ENCODE measurements at places on chromosomes 4 and X.

DNA sequence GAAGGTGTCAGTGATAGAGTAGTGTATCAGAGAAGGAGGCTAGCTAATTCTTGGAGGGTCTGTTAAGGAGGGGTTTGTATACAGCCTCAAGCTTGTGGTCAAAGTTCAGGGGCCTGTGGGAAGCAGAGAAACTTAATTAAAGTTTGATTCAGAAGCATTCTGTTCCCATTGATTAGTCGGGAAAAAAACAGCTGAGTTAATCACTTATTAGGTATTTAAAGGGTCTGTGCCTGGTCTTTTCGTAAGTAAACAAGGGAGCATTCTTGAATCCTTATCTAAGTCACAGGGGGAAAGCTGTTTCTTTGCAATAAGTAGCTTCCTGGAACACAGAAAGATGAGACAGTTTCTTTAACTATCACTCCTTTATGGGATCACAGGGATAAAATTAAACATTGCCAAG lies 492.1 kb downstream of the PCDH10 start:
- no peak for DNase-seq

GRCh38 chrX:88560673-88561330 lies 186.2 kb upstream of the CPXCR1 start:
- no peak for DNase-seq

DNA sequence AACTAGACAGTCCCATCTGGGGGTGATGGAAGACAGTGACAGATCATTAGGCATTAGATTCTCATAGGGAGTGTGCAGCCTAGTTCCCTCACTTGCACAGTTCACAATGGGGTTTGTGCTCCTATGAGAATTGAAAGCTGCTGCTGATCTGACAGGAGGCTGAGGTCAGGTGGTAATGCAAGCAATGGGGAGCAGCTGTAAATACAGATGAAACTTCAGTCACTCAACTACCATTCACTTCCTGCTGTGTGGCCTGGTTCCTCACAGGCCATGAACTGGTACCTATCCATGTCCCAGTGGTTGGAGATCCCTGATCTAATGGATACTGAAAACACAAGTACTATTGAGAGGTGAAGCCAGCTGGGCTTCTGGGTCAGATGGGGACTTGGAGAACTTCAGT lies 72.5 kb downstream of the AGTR2 start:
- DNase-seq, result no peak

DNA sequence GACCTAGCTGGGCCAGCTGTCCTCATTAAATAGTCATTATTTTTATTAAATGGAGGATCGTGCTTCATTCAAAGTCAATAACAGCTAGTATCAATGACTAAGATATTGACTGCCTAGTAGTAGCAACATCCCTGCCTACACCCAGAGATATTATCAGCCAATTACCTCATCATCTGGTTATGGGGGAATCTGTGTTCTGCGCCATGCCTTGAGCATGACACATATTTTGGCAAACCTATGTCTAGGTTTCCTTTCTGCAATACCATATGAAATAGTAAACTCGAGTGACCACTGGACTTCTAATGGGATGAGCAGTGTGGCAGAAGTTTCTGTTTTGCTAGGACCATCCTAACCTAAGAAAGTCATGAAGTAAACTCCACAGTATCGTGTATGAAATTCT lies 50.0 kb upstream of the AADAT start:
- no peak for DNase-seq

GRCh38 chr4:95017305-95018064 lies 259.7 kb downstream of the BMPR1B start:
- DNase-seq, result no peak

- DNase-seq, result no peak
These were observed 196.8 kb upstream of the RPS6KA3 start for GRCh38 chrX:20463296-20464075.

GRCh38 chrX:112051576-112051975 lies 31.0 kb downstream of the TRPC5 start:
- DNase-seq, result no peak

- no peak for DNase-seq
These were observed 4.5 kb downstream of the DDX60L start for GRCh38 chr4:168475745-168476144.

DNA sequence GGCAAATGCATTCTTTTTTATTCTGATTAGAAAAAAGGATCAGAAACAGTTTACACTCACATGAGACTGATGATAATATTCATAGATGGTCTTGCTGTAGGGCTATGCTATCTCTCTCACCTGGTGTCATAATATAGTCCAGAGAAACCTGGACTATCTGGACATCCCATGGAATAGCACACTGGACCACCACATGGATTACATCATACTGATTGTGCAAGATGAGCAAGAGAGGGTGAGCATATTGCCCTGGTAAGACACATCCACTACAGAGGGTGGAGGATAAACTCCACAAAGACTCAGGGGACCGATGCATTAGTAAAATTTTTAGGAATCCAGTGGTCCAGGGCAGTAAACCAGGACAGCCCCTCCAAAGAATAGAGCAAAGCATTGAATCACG lies 8.2 kb downstream of the SYN1 start:
- no peak for DNase-seq

GRCh38 chrX:30779453-30780030 lies 109.5 kb downstream of the TAB3 start:
- DNase-seq, result no peak

- DNase-seq, result no peak
These were observed 77.1 kb downstream of the RBM46 start for GRCh38 chr4:154858166-154858565.

DNA sequence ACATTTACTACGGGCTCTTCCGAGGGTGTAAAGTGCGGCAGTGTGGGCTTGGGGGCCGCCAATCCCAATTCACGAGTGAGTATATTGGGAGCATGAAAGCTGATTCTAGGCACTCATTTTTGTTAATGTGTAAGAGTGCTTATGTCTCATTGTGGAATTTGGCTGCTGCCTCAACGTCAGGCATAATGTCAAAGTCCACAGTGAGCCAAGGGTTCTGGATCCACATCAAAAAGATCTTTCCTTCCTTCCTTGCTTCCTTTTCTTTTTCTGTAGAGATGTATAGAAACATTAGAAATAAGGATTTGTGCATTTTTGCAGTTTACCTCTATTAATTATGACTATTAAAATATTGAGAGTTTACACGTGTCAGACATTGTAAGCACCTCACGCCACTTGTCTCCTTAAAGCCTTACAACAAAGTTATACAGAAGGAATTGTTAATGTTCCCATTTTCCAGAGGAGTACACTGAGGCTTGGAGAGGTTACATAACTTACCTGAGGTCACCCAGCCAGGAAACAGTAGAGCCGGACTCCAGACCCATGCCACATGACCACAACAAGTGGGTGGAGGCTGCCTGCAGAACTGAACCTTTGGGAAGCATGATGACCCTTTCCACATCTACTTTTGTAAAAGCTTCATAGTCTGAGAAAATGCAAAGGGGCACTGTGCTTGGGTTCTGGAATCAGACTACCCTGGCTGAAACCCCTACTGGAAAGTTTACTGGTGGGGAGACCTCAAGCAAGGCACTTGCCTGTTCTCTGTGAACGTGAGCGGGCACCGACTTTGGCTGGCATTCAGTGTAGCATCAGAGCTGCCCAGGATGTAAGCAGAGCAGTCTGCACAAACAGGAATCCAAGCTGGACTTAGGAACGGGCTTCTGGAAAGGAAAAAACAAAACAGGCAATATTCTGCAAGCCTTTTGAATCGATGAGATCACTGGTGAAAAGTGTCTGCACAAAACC lies 761 bp downstream of the CLRN2 start:
- no peak for DNase-seq

- DNase-seq, result no peak
These were observed 44.1 kb downstream of the DTHD1 start for GRCh38 chr4:36325499-36325898.

DNA sequence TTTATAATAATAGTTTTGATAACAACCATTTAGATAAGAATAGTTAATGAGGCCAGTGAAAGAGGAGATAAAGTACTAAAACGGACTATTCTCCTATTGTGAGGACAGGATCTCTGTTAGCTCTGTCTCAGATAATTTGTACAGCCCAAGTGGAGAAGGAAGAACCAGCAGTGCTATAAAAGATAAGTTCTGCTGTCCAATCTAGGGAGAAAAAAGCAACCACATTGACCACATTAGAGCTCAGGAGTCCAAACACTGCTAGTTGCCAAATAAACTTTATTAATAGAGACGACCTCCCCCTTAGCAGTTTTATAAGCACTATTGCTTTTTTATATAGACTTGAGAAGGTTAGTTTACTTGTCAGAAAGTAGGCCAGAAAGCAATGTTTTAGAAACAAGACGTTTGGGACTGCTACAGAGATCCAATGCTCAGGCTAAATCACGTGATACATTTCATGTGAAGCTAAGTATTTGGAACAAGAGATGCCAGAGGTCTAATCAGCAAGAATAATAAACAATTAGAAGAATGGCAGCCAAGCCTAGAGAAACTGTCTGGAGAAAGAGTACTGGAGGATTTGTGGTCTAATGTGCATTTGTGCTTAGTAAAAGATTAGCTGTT lies 15.9 kb downstream of the IL15 start:
- no peak for DNase-seq

GRCh38 chrX:52271206-52271605 lies 86.5 kb downstream of the MAGED4 start:
- no peak for DNase-seq

GRCh38 chr4:121242188-121242750 lies 78.1 kb upstream of the TNIP3 start:
- no peak for DNase-seq

- no peak for DNase-seq
These were observed 60.9 kb downstream of the UGT8 start for GRCh38 chr4:114659386-114660008.

DNA sequence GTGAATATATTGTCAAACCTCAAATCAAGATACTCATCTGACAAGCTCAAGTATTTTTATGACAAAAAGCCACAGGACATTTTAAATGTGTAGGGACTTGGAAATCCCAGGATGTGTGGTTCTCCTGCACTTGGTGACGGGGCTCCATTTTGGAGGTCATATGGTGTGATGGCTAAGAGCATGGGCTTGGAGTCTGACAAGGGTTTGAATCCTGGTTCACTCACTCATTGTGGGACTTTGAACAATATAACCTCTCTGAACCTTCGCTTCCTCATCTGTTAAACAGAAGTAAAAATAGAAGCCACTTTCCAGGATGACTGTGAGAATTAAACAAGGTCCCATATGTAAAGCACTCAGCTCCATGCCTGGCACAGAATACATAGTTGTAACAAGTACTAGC lies 99.6 kb downstream of the SMIM20 start:
- no peak for DNase-seq

DNA sequence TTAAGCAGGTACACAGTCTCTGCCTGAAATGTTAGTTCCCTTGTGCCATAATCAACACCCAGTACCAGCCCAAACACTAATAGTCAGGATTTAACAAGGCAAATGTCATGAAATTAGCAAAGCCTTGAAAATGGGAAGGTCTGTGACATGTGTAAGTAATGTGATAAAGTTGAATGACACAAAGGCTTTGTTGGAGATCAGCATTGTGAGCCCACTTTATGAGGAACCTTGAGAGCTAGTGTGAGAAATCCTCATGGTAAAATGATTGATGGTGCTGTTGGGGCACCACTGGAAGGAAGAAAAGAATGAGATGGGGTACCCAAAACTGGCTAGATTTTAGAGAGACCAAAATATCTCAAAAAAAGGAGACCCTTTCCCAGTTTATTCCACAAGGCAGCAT lies 3.3 kb upstream of the LIN54 start:
- no peak for DNase-seq

DNA sequence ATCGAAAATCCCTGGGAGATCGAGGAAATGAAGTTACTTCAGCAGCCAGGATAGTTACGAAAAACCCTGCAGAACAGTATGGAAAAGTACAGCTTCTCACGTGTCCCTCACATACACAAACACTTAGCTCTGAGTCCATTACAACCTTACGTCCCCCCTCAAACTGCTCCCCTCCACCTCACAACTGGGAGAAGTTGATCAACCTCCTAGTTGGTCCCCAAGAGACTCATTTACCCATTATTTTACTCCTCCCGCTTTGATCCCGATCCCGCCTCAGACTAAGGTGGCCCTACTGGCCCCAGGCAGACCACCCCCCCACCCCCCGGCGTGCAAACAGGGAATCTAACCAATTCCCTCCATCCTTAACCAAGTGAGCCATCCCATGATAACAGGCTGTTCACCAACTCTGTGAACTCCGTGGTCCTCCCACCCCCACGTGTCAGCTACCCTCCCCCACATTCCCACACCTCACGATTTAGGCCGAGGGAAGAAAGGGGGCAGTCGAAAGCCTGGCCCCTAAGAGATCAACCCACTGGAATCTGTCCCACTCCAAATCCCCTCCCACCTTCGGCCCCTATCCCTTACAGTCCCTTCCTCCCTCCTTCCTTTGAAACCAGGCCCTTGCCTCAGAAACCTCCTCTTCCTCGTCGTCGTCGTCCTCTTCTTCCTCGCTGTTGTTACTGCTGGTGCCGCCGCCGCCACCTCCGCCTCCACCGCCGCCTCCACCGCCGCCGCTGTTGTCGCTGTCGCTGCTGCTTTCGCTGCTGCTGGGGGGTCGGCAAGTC lies 755 bp downstream of the ANKRD17 start:
- DNase-seq, result no peak

DNA sequence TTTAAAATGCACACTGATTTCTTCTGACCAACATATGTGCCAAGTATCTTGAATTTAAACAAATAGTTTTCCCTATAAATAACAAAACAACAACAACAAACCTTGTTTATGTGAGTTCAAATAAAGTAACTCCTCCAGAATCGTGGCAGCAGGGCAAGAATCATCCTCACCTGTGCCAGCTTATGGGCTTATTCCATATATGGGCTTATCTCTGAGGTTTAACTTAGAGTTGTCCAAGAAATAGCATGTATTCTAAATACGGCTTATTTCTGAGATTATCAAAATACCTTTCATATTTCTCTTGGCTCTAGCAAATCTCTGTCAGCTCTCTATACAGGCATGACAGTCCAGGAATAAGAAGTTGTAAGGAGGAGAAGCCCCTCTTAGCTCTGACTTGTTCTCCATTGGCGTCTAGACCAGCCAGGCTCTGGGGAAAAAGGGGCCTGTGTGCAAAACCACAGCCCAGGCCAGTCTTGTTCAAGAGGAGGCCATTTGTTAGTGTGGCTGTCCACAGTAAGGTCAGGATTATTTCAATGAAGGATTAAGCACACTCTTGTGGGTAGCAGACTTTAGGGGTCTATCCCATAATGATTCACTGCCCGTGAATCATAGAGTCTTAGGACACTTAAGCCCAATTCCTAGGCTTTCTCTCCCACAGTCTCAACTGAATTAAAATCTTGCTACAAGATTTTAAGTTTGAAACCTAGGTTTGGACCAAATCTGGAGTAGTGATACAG lies 63.2 kb downstream of the FRAS1 start:
- no peak for DNase-seq

- no peak for DNase-seq
These were observed 656.7 kb downstream of the ZNF674 start for GRCh38 chrX:45888518-45888917.

DNA sequence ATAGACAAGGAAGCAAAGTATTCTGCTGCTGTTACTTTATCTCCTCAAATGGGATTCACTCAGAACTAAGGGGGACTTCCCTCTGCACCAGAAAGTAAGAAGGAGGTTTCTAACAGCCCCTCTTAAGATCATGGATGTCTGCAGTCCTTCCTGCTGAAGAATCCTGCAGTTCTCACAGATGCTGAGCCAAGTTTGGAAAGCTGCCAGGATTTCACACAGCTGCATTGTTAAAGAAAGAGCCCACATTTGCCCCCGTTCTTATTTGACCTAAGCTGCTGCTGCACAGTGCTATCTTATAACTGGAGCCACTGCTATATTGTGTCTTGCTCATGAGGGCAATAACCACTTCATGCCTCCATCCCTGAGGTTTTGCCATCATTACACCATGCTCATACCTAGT lies 81.1 kb downstream of the FAAH2 start:
- no peak for DNase-seq

GRCh38 chr4:114192854-114193253 lies 213.4 kb upstream of the ARSJ start:
- DNase-seq, result no peak

- DNase-seq, result no peak
These were observed 7.5 kb downstream of the TLR10 start for GRCh38 chr4:38775326-38775725.
